ENCODE measurements at places on chromosomes 5 and 9.

GRCh38 chr9:105964156-105964555, 269.8 kb downstream of the TMEM38B start:
- no peak for DNase-seq

GRCh38 chr9:99954819-99955218, 48.4 kb downstream of the STX17 start:
- no peak for DNase-seq

DNA sequence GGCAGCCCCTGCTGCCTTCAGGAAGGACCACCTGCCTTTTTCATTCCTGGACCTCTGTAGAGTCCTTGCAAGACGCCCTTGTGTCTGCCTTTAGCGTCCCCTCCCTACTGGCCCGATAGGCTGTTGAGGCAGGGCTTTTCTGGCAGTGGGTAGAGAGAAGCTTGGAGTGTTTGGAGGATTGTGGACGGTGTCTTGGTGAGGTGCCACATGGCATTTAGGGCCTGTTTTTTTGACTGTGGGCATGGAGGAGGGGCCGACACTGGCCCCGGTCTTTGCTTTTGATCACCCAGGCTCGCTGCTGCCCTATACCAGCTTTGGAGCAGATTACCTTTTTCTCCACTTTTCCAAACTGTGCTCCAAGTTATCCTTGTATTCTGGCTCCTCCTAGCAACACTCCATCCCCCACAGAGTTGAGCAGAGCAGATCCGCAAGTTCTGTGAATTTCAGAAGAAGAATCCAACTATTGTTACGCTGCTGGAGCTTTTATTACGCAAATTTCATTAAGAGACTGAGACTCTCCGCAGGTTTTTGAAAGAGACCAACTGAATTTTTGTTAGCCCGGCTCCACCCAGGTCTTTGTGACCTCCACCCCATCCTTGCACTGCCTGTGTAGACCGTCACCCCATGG, 34.8 kb upstream of the PRDM12 start:
- no peak for DNase-seq

DNA sequence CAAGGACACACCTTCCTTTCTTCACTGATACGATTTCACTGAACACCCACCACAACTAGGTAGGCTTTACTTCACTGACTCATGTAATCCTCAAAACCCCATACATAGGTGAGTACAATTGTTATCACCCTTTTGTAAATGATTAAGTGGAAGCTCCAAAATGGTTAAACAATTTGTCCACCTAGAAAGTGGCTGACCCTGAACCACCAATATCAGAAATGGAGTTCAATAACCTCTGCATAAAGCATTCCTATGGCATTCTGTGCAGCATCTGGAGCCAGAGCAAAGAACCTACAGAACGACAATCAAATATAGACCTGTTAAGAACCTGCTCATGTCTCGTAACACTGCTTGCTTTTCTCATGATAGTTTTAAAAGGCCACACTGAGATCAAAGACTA, 50.7 kb upstream of the NR5A1 start:
- no peak for DNase-seq

DNA sequence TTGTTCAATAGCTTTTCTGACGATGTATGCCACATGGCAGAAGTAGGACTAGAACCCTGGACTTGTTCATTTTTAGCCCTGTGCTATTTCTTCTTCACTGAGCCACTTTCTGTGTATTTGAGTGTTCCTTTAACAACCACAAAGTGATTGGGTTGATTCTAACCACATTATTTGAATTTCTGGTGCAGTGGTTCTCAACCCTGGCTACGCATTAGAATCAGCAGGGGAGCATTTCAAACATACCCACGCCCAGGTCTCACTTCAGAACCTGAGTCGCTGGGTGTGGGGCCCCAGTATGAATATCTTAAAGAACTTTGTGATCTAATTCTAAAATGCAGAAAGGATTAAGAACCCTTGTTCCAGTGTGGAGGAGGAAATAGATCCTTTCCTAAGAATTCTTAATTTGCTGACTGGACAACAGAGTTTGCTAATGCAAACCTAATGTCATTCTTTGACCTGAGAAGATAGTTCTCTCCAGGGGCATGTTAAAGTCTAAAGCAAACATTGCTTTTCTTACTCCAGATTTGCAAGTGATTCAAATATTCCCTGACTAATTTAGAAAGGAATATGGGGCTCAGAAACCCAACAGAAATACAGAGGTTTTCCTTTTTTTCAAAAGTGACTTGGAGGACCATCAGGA, 75.4 kb upstream of the GDNF start:
- DNase-seq = no peak

- no peak for DNase-seq
These were observed 267.5 kb upstream of the TMEM161B start for GRCh38 chr5:88536146-88536545.

GRCh38 chr5:112342389-112342788, 76.7 kb downstream of the EPB41L4A start:
- DNase-seq = no peak

- peak; percentile 1 for DNase-seq
These were observed 155.0 kb downstream of the PRELID2 start for GRCh38 chr5:145680169-145680568.
